ENCODE measurements at places on chromosomes 6 and 20. TPM values are rescaled to one million over a fixed set of nuclear protein-coding genes. Genes with fewer than 3 reads are reported as not detected.

DNA sequence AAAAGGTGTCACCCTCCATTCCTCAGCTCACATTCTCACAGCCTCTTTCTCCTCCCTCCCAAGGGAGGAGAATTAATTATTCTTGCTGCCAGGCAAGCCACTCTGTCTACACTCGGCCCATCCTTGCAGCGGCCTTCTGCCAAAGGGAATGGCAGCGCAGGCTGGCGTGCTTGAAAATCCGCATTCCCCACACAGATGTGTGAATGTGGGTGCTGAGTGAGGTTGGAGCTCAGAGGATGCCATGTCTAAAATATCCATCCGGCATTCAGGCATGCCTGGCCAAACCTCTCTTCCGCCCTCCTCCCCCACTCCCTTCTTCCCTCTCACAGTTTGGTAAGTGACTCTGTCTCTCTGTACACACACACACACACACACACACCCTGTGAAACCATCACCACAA is 27.7 kb downstream of the PNPLA1 start:
- no peaks in the 10 kb centered on the region for H3K27me3 ChIP-seq
- no peak overlapping the region for H3K4me3 ChIP-seq
- DNase-seq, result no peak
- no peaks in the 10 kb centered on the region for H3K4me1 ChIP-seq
- H3K36me3 ChIP-seq, result no peaks in the 10 kb centered on the region

DNA sequence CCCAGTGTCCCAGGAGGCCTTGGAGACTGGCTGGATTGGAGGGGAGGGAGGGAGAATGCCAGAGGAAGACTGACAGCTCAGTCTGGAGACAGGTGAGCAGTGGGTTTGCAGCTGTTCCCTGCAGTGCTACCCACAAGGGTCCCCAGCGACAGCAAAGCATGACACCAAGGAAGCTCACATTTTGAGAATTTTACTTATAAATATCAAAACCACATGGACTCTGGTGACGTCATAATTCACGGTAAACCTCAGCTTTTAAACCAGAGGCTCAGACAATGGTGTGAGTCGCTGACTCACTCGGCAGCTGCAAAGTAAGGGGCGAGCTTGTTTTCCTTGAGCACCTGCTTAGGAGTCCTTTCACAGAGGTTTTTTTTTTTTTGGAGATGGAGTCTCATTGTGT is 65.2 kb downstream of the THBS2 start:
- DNase-seq, result no peak
- no peaks in the 10 kb centered on the region for H3K27me3 ChIP-seq
- H3K36me3 ChIP-seq, result no peaks in the 10 kb centered on the region
- peaks cover 17% of the 10 kb centered on the region for H3K4me1 ChIP-seq
- no peak overlapping the region for H3K27ac ChIP-seq
- no peak overlapping the region for H3K4me3 ChIP-seq

DNA sequence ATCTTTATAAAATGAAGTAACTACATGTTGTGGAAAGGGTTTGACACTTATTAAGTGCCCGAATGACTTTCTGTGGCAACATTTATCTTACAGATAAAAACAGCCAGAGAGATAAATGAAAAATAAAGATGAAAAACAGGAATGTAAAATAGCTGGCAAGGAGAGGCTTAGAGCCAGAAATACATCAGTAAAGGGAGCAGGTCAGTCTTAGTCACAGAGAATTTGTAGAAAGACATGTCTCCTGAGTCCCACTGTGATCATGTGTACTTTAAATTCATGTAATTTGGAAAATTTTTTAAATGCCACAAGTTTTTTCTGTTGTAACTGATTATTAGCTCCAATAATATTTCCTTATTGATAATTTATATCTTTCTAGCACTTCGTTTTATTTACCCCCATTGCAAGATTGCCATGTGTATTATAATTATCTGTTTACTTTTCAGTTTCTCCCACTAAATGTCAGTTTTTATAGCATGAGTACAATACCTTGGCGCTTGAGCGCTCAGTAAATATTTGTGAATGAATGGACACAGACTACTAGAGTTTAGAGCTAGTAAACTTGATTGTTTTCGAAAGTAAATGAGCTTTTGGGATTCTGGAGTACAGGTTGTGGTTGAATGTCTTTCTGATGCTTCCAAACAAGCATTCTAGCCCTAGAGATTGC is 15.2 kb downstream of the TAB2 start:
- no peak overlapping the region for H3K27ac ChIP-seq
- no peak for DNase-seq
- H3K4me3 ChIP-seq, result no peak overlapping the region
- no peaks in the 10 kb centered on the region for H3K27me3 ChIP-seq
- H3K36me3 ChIP-seq, result no peaks in the 10 kb centered on the region

DNA sequence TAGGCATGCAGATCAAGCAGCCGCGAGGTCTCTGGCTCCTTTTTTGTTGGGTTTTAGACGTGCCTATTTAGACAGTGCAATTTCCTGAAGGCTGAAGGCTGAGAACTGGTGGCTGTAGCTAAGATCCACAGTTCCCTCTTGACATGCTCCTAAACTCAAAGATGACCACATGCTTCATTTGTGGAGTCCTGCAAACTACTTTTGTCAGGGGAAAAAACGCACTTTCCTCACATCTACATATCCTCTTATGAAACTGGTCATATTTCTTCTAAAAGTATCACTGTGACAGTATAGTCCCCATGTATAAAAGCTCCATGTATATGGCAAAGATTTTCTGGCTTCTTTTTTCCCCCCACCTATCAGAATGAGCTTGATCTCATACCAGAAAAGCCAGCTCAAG is 30.7 kb downstream of the LYRM4 start:
- no peaks in the 10 kb centered on the region for H3K4me1 ChIP-seq
- no peak overlapping the region for H3K4me3 ChIP-seq
- H3K36me3 ChIP-seq, result no peaks in the 10 kb centered on the region
- H3K27ac ChIP-seq, result no peak overlapping the region

- no peak for DNase-seq
- peaks cover 30% of the 10 kb centered on the region for H3K4me1 ChIP-seq
- H3K27ac ChIP-seq, result no peak overlapping the region
- H3K27me3 ChIP-seq, result no peaks in the 10 kb centered on the region
- no peak overlapping the region for H3K4me3 ChIP-seq
These were observed 77.6 kb upstream of the SASH1 start for GRCh38 chr6:148265054-148265453.

DNA sequence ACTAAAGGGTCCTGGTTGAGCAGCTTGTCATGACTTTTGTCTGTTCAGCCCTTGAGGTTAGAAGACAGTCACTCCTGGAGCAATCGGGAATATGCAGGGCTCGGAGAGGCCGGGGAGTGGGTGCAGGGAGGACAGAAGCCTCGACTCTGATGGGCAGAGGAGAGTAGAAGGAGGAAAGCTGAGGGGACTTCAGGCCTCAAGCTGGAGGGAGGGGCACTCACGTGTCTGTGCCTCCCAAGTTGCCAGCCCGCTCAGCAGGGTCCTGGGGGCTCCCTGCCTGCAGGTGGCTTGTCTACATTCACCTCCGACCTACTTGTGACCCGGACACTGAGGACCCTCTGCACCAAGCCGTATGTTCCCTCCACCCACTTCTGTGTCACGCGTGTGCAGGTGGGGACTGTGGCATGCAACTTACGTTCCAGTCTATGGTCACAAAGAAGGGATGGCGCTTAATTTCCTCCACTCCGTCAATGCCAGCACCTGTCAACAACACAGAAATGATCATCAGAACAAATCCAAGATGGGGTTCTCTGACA is 86.8 kb upstream of the MPC1 start:
- peaks cover 4% of the 10 kb centered on the region for H3K36me3 ChIP-seq
- H3K27me3 ChIP-seq, result no peaks in the 10 kb centered on the region
- DNase-seq, result no peak
- H3K4me3 ChIP-seq, result no peak overlapping the region
- no peak overlapping the region for H3K27ac ChIP-seq

DNA sequence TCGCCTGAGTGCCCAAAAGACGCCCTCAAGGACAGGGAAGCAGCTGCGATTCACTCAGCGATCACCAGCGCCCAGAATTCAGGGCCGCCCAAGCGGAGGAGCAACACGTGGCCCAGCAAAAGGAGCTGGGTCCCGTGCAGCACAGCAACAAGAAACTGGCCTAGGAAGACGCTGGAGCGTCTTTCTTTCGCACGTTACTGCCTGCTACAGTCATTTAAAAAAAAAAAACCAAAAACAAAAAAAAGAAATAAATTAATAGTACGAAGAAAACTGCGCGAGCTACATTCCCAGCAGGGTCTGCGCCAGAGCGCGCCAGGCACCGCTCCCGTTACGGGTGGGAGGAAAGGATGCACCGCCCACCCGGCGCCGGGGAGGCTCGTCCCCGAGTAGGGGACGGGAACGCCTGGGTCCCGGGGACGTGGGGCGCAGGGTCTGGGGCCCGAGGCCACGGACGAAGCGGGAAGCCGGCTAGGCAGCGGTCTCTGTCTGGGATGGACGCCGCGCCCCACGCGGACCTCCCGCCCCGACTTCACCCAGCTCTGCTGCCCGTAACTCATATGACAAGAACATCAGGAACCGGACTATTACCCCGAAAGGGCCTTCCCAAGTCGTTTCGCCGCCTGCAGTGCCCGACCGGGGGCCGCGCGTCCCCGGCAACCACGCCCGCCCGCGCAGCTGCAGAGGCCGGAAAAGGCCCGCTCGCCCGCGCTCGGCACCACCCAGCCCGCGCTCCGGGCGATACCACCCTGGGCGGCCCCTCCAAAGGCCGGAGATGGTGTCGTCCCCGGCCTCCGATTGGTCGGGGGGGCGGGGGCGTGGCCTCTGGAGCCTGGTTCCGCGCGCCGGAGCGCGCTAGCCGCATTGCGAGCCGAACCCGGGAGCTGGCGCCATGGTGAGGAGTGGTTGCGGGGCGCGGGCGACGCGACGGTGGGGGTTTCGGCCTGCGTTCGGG is at the start of gene NOP56:
Gene NOP56 (plus strand): TSS at position 861 of the 952 bp plus-strand sequence. CDS start 29 bp downstream, at position 890.
- H3K36me3 ChIP-seq, result peaks cover 3% of the 10 kb centered on the region
- peak within 1 kb of the TSS; percentile 89 for H3K27ac ChIP-seq
- no peak for DNase-seq
- H3K4me3 ChIP-seq, result peak within 1 kb of the TSS; percentile 54
- H3K4me1 ChIP-seq, result peaks cover 28% of the 10 kb centered on the region

Gene BPI
- not detected for total RNA-seq

Gene ZFP57
- total RNA-seq, result 3.7 TPM

Gene KCNQ2
- total RNA-seq, result 1.2 TPM

Gene SUPT3H
- total RNA-seq, result 4.2 TPM

Measured in vagina (tissue), 2 donors.